Astrocyte (in vitro differentiated cells and primary cell): ENCODE measurements at places on chromosomes 6 and 20.

- peak; percentile 44 for DNase-seq
Measured at GRCh38 chr6:26383624-26384417, 913 bp downstream of the BTN2A2 start.

DNA sequence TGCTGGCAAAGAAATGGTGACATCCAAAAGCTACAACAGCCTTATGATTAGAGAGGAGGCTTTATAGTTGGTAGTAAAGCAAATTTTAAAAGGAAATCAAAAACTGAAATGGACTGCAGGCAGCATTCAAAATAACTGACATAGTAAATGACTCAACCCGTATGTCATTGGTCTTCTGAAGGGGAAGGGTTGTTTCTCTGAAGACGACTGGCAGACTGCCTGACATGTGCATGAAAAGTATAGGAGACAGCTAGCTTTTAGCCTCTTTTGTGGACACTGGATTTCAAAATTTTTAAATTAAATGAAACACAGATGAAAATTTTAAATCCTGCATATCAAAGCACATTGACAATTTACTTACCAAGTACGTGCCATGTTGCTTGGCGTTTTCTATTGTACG, 90.7 kb downstream of the TRMT6 start:
- peak; percentile 15 for DNase-seq

- DNase-seq, result no peak
Measured at GRCh38 chr20:24935766-24936525, 13.1 kb upstream of the CST7 start.

DNA sequence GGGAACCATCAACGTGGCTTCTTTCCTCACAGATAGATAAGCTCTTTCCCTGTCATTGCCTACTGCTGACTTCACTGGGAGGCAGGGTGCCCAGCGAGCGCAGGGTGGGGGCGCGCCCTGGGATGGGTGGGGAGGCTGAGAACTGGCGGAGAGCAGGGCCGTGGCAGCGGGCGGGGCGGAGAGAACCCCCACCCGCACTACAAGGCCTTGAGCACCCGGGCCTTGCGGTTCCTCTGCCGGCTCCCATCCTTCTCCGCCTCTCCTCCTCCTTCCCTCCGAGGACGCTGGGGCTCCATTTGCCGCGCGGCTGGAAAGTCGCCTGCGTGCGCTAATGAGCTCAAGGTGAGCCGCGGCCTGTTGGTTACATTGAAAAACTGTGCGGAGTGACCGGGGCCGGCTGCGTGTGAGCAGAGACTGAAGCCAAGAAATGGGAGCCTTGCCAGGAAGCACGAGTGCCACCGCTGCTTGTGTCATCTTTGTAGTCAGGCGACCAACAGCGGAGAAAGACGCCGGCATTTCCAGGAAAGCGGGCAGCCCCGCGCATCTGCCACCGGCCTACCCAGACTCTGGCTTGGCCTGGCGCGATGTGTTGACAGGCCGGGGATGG, 963.5 kb upstream of the SLC35B3 start:
- peak; percentile 16 for DNase-seq

DNA sequence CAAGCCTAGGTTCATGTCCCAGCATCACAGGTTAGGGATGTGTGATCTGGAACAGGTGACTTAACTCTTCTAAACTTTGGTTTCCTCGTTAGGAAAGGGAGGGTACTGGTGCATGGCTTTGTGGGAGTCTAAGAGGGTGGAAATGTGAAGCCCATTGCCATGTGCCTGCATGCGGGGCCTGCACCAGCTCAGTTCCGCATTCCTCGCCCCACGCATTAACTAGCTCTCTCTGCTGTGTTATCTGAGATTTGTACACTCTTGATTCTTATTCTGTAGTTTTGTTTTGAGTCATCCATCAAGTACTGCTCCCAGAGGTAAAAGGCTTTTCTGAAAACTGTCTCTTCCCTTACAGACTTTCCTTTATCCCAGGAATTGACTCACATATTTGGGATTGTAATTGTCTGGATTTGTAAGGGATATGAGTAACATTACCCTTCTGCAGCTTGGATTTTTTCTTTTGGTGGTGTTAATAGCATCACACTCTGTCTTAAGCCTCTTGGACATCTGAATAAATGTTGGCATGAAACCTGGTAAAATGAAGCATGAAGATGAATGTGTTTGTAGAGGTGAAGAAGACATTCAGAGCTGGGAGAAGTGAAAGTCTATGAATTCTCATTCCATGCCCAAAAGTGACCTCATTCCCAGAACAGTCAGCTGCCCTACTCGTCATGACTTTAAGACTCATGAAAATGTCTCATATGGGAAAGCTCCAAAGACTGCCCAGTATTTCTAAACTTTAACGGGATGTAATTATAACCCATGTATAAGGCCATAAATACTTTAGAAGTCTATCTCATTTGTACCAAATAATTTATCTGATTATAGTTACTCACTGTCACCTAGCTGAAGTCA, 357.3 kb downstream of the FOXA2 start:
- no peak for DNase-seq

- DNase-seq, result no peak
Measured at GRCh38 chr6:140592877-140593276, 1218.4 kb upstream of the CITED2 start.

GRCh38 chr6:101783287-101783686, 389.8 kb downstream of the GRIK2 start:
- no peak for DNase-seq

- peak; percentile 22 for DNase-seq
Measured at GRCh38 chr6:29705389-29706231, 17.6 kb upstream of the HLA-F start.

DNA sequence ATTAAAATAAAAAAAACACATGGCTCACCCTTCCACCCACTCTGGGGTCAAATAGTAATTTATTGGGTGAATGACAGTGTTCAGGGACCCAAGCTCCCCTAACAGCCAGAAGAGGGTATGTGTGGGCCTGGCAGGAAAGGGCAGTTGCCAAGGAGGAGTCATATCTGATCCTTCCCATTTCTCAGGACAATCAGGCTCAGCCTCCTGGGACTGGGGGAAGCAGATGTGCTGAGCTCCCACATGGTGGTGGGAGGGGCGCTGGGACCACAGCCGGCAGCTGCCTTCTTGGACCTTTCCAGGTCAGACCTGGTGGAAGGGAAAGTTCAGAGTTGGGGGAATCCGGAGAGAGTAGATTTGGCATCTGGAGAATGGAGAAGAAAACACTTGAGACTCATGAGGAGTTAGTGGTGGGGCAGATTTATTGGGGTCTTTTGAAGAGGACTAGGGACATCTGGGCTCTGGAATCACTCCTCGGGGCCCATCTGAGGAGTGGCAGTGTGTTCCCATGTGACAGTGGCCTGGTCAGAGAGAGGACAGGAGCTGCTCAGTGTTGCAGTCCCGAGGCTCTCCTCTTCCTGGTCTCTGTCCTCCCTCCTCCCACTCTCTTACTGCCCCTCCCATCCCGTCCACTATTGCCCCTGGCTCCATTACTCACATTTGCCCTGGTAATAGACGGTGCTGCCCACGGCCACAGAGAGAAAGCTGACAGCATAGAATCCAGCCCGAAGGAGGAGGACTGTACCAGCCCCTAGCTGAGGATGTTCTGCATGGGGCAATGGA, 3.0 kb downstream of the LST1 start:
- no peak for DNase-seq
